NK-92 treated with Interleukin-12 subunit alpha and Interleukin-12 subunit beta, amount 100 ng/mL, for 24 hours (cell line): ENCODE measurements at places on chromosomes 4 and X.

GRCh38 chr4:39712819-39713607 lies 15.1 kb downstream of the UBE2K start:
- DNase-seq = no peak

- peak; percentile 77 for DNase-seq
These were observed 549 bp downstream of the CPEB2 start for GRCh38 chr4:15002659-15003400.

DNA sequence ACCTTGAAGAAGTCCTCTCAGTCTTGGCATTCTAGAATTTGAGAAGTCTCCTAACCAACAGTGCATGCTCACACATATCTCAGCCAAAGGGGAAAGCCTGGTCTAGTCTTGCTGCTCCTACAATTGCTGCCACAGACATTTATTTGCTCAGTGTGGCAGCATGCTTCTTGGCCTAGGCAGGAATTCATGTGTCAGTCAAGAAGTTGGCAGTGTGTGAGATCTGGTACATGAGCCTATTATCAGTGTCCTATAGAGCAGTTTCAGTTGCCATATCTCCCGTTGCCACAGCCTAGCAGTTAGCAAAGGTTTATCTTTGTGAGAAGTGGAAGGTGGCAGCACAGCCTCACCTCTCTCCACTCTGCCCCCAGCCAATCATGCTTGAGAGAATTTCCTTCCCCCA lies 176.9 kb upstream of the ARHGEF9 start:
- no peak for DNase-seq

GRCh38 chr4:75169020-75169419 lies 236.1 kb downstream of the PARM1 start:
- DNase-seq = no peak

DNA sequence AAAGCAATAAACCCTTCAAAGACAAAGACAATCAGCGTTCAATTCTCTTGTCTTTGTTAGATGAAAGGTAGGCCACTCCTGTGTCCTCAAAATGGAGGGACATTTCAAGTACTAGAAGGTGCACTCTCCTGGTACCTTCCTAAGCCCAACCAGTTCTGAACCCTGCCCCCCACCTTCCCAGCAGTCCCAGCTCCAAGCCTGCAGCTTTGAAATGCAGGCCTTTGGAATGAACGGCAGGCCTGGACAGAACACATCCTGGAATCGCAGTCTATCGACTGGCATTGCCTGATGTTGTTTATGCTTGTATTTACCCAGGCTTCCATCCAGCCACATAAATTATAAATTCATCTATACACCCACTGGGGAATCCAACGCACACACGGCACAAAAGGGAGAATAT lies 47.4 kb downstream of the RASGEF1B start:
- no peak for DNase-seq

GRCh38 chr4:93168053-93168452 lies 660.5 kb upstream of the ATOH1 start:
- DNase-seq = no peak

DNA sequence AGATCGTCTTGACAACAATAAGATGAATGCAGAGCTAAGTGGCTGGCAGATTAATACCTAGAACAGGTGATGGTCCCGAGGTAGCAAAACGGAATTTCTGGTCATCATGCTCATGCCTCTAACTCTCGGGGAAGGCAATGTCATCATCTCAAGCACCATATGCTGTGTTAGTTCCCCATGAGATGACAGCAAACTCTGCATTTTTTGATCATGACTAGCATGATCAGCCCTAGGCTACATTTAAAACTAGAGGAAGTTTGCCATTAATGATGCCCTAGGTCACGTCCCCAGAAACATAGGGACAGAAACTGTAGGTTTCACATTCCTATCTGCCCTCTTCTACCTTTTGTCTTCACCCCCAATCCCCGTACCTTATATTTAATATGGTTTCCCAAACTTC lies 11.6 kb downstream of the LPAR4 start:
- DNase-seq = no peak

- no peak for DNase-seq
These were observed 23.9 kb downstream of the PRDM8 start for GRCh38 chr4:80221161-80221560.

DNA sequence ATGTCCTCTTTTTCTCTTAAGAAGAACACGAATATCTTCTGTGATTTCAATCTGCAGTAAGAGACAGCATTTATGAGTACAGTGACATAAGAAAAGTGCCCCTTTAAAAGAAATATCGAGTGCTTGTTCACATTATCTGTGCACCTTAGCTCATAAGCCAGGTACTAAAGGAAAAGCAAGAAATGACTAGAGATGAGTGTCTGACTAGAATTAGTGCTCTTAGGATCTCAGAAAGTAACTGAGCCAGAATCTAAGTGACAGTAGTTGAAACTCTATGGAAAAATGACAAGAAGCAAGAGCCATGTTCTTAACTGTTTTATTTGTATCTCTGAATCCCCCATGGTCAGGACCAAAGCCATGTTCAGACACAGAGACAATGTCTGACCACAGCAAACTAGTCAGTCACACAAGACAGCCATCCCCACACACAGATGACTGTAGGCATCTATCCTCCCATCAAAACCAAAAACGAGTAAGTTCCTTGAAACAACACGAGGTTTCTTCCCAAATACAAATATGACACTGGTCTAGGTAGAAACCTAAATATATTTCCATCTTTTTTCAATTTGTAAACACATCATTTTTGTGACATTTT lies 36.8 kb downstream of the ACSL4 start:
- DNase-seq = no peak

DNA sequence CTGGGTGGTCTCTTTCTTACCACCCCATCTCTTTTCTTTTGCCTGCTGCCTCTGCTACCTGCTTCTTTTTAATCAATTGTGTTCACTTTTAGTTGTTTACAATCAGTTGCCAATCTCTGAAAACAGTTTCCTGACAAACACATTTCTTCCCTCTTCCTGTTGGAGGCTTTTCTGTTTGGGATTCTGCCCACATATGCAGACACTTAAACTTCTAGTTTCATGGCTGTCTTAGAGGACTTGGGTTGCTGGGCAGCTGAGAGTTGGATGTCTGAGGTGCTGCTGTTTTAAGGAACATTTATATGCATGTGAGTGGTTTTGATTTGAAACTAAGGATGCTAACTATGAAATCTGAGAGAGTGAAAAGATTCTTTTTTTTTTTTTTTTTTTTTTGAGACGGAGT lies 112.3 kb upstream of the LIMCH1 start:
- no peak for DNase-seq
